DMS79 treated with DMSO at 0.1 percent for 48 hours (cell line): ENCODE measurements at places on chromosomes 2 and 18.

DNA sequence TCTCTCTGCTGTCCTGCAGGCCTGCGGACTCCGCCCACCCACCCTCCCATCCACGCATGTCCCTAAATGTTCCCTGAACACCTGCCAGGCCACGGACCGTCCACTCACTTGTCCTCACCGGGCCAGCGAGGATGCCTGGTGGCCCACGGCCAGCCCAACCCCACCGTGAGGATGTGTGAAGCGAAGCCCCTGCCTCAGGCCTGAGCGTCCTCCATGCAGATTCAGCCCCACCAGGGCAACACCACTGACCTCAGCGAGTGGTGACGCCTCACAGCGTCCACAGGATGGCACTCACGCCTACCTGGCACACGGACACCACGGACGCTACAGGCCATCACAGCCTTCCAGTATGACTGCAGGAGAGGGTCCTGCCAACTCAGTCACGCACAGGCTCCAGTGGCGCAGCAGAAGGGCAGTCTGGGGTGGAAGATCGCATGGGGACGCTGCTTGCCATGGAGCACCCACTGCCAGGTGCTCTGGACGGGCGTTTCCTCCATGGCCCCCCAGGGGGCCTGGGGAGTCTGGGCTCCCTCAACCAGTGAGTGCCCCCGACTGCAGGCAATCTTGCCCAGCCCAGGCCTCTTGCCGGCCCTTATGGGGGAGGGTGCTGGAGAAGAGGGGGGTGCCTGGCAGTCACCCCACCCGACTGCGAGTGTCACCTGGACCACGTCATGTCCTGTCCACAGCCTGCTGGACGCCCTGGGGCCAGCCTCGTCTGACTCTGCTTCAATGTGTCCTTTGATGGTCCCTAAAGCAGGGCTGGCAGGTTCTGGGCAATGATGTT lies 25.4 kb downstream of the HDAC4 start:
- DNase-seq: no peak

DNA sequence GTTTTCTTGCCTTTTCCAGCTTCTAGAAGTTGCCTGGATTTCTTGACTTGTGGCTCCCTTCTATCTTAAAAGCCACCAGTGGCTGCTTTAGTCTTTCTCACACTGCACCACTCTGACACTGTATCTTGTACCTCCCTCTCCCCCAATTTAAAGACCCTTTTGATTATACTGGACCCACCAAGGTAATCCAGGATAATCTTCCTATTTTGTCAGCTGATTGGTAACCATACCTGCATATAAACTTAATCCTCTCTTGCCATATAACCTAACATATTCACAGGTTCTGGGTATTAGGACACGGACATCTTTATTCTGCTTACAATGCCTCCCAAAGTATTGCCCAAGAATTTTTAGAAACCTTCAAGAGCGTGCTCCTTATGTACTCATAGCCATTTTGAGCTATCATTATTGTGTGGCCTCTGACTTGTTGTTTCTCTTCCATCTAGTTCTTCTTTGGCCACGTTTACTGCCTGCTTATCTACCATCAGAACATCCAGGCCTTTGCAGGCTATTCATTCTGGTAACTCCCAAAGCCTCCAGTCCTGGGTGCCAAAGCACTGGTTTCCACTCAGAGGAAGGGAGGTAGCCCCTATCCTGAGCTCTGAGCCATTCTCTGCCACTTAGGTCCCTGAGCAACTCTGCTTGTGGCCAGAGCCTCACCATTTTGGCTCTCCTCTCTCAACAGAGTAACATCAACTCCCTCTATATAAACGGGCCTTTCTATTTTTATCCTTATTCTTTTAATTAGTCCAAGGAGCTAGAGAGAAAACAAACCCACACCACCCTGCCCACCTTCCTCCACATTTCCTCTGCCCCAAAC lies 70.8 kb downstream of the MYO3B start:
- DNase-seq: no peak

DNA sequence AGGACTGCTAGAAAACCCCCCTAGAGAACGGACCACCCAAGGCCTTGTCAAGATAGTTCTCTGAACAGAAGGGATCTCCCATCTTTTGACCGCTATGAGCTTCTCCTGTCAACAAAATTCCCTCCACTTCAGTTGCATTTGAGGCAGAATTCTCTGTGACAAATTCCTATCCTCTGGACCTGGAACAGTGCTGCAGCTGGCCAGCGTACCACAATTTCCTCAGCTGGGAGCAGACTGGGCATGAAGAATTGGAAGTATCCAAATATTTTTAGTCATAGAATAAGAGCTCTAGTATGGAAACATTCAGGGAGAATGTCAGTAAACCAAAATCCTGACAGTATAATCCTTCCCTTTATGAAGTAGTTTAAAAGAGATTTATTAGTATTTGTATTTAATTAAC lies 147.1 kb upstream of the BOD1L2 start:
- DNase-seq: no peak

- no peak for DNase-seq
Measured at GRCh38 chr2:198880421-198880820, 577.3 kb downstream of the SATB2 start.

DNA sequence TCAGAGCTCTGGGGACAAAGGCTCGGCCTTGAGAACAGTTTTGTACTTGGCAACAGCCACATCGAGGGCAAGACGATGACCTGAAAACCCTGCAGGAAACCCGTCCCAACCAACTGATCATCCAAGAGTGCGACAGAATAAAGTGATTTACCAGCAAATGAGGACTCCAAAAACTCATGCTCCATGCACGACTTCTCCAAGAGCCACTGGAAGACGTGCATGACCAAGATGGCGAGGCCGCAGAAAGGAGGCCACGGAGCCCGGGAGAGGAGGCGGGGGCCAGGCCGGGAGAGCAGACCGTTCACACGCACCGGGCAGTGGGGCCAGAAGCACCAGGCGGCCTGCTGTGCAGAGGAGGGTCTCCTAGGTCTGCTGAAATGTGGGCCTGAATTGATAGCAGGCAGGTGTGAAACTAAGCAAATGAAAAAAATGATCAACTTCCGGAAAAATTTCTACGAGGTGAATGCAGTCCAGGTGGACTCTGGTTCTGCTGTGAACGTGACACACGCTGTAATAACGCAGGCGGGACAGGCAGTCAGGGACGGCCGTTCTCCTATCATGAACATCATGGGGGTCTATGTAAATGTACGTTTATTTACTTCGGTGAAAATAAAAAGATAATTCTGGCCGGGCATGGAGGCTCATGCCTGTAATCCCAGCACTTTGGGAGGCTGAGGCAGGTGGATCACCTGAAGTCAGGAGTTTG lies 252.2 kb downstream of the HDAC4 start:
- DNase-seq: no peak
